NCI-H1417 treated with DMSO at 0.1 percent for 48 hours (cell line): ENCODE measurements at places on chromosomes 12 and 14.

DNA sequence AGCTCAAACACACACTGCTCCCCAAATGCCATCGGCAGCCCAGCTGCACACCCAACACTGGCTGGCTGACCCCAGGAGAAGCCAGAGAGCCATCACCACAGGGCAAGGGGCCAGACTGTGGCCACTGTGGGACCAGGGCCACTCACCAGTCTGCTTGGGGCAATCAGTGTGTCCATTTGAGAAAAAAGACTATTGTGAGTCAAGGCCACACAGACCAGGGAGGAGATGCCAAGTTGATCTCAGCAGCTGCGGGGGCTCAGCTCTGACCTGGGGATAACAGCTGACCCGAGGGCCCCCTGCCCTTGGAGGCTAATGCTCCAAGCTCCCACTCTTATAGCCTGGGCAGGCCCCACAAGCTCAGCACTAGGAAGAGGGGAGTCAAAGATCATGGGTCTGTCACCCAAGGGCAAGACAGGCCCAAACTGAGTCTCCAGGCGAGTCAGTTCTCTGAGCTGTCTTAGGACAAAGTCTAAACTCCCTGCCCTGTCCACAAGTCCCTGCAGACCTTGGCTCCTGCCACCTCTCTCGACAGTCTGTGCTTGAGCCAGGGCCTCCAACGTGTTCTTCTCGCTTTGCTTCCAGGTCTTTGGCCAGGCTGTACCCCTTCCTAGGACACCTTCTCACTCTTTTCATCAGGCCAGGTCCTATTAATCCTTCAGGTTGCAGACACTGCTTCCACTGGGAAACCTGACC lies 30.1 kb upstream of the PNMA1 start:
- DNase-seq: no peak

DNA sequence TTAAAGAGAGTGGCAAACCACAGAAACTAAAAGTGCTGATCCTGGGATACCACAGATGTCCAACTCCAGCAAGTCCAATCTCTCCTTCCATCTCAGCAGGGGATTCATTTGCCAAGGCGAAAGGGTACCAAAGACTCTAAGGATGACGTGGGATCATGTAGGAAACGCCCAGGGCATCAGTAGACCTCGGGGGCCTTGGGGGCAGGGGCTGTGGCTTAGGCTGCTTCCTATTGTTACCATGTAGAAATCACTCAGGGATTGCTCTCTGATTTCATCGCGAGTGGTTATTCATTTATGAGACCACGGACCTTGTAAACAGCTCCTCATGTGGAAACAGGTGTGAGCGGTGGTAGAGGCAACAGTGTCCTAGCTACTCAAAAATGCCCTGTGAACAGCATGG lies 149.3 kb upstream of the FKBP4 start:
- no peak for DNase-seq

- DNase-seq: no peak
Observed at GRCh38 chr14:64973826-64974225, 1.7 kb upstream of the RAB15 start.

GRCh38 chr12:2844786-2845185 lies 10.0 kb upstream of the NRIP2 start:
- no peak for DNase-seq

GRCh38 chr14:61558271-61558670 lies 137.0 kb upstream of the HIF1A start:
- DNase-seq: peak; percentile 18

DNA sequence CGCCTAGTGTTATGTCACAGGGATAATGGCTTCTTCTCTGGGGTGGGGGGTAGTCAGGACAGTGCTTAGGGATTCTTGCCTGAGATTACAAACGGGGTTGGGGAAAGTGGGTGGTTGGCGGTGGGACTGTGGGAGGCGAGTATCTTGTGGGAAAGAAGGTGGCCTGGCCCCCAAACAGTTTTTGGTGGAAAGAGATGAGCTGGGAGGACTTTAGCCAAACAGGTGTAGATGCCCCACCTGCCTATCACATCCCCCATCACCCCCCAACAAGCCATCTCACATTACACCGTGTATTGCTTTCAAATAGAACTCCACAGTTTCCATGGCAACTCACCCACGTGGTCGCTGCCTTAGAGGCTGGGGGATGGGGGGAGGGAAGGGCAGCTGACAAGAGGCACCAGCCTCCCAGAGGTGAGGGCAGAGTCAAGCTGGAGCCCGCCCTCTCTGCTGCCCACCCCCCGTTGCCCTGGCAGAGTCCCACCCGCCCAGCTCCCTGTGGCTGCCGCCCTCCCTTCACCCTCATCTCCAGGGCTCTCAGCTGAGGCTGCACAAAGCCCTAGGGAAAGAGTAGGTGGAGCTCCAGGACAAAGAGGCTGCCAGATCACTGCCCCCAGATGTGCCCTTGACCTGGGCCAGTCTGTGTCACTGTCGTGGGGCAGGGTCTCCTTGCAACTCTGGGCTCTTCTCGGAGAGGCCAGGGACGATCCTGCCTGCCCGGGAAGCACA lies 98.3 kb downstream of the LRRC74A start:
- DNase-seq: peak; percentile 95

DNA sequence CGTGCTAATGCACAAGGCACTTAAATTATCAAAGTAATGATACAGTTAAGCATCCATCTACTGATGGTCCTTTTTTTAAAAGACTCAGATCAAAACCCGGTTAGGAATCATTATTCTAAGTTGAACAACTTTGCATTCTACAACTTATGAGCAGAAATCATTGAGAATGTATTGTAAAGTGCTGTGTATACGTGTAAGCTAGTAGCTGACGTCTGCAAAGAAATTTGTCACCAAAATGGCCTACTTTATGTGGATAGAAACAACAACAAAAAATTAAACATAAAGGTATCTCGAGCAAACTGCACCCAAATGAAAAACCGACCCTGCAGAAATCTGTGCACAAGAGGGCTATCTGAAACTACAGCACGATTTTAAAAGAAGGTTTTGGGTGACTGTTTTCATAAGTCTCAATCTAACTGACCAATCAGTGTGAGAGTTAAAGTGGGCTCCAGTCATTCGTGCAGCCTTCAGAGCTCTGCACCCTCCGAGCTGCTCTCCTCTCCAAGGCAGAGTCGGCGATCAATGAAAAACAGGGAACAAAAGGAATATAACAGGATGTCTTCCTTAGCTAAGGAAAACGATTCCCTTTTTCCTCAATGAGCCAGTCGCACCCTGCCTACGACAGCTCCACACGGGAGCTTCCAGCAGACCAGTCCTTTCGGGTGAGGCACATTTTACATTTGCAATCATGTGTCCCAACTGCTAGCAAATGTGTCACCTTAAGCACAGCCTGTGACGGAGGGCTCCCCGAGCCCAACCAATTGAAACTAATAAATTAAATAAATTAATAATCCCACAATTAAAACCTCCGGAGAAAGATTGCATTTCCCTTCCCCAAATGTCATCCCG lies 200.7 kb upstream of the FOXN3 start:
- DNase-seq: no peak

GRCh38 chr14:26597071-26597588 lies 703 bp downstream of the NOVA1 start:
- DNase-seq: no peak

DNA sequence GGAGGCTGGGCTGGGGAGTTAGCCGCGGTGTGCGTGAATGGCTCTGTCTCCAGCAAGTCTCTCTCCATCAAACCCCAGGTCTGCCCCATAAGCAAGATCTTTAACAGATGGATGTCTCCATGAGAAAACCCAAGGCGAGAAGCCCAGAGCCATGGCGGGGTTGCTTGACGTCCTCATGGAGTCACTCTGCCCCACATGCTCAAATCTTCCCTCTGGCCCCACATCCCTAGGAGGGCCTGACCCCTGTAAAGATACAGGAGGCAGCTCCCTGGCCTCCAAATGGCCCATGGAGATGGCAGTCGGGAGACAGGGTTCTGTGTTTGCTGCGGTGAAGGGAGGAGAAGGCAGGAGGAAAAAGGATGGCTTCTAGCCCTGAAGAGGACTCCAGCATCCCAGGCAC lies 49.3 kb downstream of the C14orf132 start:
- no peak for DNase-seq

DNA sequence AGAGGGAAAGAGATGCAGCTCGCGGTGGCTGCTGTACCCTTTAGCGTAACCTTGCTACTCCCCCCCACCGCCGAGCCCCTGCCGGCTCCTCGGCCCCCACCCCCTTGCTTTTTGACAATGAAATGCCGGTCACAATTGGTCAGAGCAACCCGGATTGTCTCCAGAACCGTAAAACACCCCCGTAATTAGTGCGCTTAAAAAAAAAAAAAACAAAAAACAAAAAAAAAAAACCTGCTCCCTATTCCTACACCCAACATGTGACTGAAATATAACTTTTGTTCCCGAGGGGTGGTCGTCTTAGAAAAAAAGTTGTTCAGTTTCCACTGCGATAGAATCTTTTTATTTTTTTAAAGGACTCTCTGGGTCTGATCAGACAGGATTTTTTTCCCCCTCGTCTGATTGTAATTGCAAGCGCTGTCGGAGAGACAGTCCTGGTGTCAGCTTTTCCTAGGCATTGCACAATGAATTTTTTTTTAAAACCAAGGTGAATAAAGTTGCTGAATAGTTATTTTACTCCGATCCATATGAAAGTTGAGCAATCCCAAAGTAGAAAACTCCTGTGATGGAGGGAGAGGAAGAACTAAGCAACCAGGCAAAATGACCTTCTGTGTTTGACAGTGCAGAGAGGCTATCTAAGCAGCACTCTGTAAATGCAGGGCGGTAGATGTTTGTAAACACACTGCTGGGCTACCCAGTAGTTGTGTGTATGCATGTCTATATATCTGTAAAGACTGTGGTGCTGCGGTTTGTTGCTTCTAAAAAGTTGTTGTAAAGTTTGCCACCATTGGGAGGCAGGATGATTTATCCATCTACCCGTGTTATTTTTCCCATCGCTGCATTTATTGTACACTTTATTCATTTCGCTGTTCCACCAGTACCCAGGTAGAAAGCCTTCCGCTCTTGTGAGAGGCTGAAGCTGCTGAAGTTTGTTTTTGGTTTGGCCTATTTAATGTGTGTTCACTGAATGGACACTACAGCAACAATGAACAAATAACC lies 1.1 kb downstream of the ETV6 start:
- no peak for DNase-seq

DNA sequence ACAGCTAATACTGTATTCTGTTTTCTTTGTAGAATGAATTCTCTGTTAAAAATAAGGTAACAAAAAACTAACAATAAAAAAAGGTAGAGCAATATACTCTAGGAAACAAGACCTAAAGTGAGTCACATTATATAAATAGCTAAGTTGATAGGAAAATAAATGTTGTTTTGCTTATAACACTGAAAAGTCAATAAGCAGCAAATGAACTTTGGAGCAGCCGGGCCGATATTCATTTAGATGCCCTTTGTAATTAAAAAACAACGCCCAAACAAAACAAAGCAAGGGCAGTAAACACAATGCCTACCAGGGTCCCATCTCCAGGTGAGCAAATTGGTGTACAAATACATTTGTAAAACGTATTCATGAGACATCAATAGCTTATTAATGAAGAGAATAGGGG lies 227.6 kb upstream of the FOXN3 start:
- DNase-seq: no peak

DNA sequence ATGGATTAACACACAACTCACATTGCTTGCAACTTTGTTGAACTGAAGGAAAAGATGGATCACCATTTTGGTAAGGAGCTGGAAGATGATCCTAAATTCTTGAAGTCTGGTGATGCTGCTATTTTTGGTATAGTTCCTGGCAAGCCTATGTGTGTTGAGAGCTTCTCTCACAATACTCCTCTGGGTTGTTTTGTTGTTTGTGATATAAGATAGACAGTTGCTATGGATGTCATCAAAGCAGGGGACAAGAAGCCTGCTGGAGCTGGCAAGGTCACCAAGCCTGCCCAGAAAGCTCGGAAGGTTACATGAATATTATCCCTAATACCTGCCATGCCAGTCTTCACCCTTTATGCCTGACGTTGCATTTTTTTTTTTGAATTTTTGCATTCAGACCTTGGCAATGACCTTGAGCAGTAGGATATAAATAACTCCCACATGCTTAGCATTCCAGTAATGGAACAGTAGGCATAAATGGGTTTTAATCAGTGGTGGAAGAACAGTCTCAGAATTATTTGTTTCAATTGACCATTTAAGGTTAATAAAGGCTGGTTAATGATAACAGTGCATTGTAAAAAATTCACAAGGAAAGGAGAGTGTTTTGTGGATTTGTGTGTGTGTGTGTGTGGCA lies 129.0 kb upstream of the SEL1L start:
- DNase-seq: no peak

DNA sequence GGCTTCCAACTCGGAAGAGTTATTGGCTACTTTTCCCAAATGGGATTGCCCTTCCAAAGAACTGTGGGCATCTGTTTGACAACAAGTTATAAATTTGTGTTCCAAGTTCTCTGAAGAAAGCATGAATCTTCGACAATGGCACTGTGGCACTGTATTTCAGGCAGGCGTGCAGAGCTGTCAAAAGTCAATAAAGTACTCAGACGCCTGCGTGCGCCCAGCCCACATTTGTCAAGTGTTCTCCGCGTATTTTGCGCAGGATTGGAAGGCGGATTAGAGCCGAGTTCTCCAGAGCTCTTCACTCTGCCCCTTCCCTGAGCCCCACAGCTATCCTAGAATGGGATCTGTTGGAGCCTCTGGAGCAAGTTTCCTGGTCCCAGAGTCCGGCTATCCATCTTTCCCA lies 103.2 kb downstream of the SLC25A47 start:
- no peak for DNase-seq

GRCh38 chr12:125187780-125188741 lies 122.8 kb downstream of the AACS start:
- DNase-seq: no peak

GRCh38 chr12:56377310-56377988 lies 14.8 kb upstream of the APOF start:
- DNase-seq: no peak

GRCh38 chr12:12229556-12230092 lies 37.2 kb downstream of the LRP6 start:
- no peak for DNase-seq

DNA sequence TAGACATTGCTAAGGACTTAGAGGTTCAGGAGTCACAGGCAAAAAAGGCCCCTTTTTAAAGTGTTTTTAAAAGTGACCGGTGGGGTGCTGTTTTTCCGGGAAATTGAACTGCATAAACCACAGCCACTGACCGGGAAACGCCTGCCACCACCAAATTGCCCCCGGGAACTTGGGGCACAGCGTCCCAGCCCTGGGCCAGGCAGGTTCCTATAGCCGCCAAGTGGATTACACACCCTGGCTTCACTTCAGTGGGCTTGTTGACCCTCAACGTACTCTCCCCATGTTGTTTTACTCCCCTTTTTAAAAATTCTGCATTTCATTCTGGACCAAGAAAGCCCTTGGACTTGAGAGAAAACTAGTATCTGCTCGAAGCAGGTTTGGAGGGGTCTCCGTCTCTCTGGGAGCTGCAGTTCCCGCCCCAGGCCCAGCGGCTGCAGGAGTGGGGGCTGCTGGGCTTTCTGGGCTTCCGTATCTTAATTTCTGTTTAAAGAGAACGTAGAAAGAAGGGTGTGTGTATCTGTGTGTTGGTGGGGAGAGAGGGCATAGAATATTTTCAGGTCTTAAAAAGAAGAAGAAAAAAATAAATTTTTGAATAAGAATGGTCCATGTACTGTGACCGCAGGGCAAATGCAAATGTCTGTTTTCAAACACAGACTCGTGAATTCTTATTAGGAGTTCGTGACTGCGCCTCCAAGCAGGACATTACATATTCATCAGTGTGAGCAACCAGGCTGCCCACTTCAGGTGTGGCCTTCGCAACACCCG lies 82.9 kb downstream of the PAPOLA start:
- DNase-seq: no peak

- no peak for DNase-seq
Observed at GRCh38 chr12:1517007-1517406, 77.4 kb downstream of the FBXL14 start.

- DNase-seq: no peak
Observed at GRCh38 chr12:54954801-54955200, 29.8 kb downstream of the TESPA1 start.

- DNase-seq: no peak
Observed at GRCh38 chr12:68904351-68904962, 28.5 kb downstream of the CPM start.
